ENCODE measurements at places on chromosomes 2 and 18.
A peak's percentile ranks its signal among the peaks of the same experiment; 100 is the strongest.

DNA sequence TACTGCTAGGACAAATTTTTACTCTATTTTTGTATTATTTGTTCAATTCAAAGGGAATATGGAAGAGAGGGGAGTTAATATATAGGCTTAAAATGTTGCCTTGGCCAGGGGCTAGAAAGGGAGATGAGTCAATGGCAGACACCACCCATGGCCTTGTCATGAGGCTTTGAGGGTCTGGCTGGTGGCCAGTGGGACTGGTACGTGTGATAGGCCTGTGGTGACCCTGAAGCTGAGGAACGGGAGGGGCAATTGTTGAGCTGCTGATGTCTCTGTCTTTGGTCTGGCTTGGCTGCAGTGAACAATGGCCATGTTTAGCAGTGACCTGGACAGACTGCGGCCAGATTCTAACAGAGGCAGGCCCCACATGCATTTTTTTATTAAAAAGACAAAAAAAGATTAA, 18.5 kb downstream of the GKN1 start:
- no peak for DNase-seq

GRCh38 chr2:64393383-64394010, 60.5 kb upstream of the LGALSL start:
- DNase-seq, result no peak

DNA sequence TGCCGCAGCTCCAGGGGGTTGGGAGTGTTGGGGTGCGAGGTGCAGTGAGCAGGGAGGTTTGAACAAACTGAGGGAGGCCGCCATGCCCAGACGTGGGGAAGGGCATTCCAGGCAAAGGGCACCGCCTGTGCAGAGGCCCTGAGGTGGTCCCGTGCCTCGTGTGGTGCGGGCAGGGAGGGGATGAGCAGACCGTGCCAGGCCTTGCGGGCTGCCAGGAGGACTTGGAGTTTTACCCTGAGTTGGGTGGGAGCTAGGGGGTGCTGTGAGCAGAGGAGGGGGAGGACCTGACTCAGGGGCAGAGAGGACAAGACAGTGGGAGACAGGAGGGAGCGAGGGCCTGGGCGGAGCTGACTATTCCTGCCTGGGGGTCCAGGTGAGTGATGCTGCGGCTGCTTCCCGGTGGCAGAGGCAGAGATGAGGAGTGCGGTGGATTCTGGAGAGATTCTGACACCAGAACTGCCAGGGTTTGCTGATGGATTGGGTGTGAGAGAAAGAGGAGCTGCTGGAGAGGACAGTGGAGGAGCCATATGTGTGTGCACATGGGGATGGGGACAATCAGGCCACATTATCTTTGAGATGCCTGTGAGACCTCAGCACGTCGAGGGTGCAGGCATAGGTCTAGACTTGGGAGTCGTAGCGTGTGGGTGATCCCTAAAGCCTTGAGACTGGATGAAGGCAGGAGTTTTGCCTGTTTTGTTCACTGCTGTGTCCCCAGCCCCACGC, 23.4 kb downstream of the ZAP70 start:
- DNase-seq, result no peak

GRCh38 chr2:159744363-159744762, 32.1 kb downstream of the MARCHF7 start:
- DNase-seq, result no peak

DNA sequence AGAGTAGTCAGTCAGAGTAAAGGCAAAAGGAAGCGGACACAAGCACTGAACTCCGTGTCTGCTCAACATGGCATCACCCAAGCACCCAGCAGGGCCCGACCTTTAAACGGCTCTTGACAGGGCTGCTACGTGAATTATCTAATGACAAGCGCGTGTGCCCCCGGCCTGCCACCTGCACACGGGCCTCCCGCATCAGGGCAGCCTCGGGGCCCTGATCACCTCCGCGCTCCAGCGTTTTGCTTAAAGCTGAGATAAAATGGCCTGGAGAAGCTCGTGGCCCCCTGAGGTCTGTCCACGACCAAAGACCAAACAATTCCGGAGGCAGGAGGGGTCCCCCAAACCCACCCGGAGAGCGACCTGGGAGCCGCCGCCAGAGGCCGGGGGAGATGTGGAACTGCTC, 376 bp downstream of the NDUFA10 start:
- peak; percentile 41 for DNase-seq

- DNase-seq, result no peak
These were observed 321.8 kb upstream of the SPRED2 start for GRCh38 chr2:65754219-65754618.

DNA sequence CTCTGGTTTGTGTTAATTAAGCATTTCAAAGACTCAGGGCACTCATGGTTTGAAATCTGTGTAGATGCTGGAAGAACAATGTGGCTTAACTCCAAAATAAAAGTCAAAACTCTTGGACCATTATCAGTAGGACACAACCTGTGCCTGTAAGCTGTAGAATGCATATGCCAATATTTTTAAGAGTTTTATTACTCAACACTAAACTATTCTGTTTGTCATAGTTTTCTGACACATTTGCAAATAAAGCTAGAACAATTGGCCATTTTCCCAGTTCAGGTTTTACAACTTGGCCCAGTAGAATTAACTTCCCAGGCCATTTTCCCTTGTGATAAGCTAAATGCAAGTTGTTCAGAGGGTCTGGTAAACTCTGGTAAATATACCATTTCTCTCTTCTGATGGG, 713.1 kb downstream of the CBLN2 start:
- DNase-seq, result no peak

DNA sequence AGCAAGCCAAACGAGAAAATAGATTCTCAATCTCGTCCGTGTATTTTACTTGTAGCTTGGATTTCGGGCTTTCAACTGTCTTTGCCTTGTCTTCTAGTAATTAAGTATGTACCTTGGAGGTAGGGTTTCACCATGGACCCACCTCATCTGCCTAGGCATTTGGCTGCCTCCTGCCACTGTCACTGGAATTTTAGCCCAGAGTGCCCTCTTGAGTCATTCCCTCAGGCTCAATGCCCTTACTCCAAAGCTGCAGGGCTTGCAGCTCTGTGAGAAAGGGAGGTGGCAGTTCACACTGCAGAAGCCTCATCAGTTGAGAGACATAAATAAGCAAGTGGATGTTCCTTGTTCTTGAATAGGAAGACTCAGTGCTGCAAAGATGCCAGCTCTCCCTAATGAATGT, 89.6 kb downstream of the VSNL1 start:
- DNase-seq, result no peak

- DNase-seq, result no peak
These were observed 292.5 kb downstream of the ALK start for GRCh38 chr2:29628862-29629261.

- DNase-seq, result no peak
These were observed 134.1 kb downstream of the SLC8A1 start for GRCh38 chr2:40317761-40318160.

GRCh38 chr2:3876685-3877084, 173.3 kb downstream of the DCDC2C start:
- DNase-seq, result no peak

- DNase-seq, result no peak
These were observed 141.0 kb downstream of the ARL4C start for GRCh38 chr2:234355808-234356365.

- DNase-seq, result peak; percentile 83
These were observed 3.9 kb downstream of the INPP4A start for GRCh38 chr2:98448441-98449145.

- no peak for DNase-seq
These were observed 63.0 kb downstream of the EIPR1 start for GRCh38 chr2:3314626-3315025.

DNA sequence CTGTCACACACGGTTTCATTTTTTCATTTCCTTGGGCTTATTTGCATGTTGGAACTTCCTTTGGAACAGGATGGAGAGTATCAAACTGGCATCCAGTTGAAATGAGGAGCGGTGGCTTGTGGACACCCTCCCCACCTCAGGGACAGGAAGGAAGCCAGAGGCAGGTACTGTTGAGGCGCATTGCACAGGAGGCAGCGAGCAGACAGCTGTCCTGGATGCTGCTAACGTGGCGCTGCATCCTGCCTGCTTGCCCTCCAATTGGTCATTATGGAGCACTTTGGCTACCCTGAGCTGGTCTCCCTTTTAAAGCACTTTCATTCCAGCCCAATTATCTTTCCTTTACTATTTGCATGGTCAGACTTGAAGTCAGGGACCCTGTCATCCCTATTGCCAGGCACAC, 80.7 kb upstream of the ITGA4 start:
- no peak for DNase-seq

GRCh38 chr18:27202741-27203140, 17.6 kb upstream of the CHST9 start:
- no peak for DNase-seq

DNA sequence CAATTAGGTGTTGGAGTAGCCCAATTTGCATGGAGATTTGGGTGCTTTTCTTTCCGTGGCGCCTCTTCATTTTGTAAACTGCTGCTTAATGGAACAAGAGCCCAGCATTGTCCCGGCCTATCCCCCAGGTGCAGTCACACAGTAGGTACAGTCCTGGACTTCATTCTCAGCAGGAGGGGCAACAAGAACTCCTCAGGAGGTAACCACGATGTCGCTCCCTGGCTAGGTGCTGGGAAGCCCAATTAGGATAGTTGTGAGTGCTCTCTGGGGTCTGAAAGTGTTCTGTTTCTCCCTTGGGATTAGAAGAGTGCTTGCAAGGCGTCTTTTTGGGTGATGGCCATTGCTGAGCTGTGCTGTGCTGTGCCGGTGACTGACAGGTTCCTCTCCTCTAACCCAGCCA, 53.8 kb downstream of the CABLES1 start:
- no peak for DNase-seq

DNA sequence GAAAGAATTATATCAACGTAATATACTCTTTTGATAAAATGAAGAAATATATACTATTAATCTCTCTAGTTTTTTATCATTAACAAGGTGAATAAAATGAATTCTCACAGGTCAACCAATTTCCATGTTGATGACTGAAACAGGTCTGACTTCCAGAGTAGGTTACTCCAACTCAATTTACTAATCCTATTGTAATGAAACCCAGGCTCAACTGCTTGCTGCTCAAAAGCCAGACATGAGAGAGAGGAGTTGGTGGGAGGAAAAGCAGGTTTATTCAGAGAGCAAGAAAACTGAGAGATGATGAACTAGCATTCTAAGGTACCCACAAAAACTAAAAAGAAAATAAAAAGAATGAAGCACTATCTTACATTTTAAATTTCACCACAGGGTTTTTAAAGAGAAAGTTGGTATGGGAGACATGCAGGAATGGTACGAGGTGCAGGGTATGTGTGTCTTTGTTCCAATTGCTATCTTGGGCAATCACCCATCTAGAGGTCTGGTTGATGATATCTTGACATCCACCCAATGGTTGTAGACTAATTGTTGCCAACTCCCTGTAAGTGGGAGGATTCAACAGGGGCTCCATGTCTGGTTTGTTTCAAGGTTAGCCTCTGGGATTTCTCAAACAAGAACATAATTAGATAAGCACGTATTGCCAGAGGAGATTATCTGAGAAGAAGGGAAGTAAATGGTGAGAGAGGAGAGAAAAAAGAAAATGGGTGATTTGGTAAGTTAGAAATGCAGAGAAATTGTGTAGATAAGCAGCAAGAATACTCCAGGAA, 471.4 kb upstream of the REG3G start:
- no peak for DNase-seq

- no peak for DNase-seq
These were observed 14.8 kb downstream of the STRN start for GRCh38 chr2:36951574-36951973.

DNA sequence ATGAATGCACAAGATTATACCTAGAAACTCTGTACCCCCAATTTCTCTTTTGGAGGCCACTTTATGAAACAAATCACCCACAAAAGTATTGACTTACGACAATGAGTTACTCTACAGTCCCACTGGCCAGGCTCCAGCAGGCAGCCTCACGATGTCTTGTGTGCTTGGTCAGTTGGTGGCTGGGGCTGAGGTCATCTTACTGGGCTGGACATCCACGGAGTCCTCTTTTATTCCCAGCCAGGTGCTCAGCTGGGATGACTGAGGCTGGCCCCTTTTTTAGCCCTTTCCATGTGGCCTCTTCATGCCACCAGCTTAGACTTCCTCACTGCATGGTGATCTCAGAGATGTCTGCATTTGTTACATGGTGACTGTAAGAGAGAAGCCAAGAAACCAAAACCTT, 8.9 kb upstream of the ID2 start:
- DNase-seq, result no peak

- no peak for DNase-seq
These were observed 601.0 kb upstream of the SLC39A10 start for GRCh38 chr2:195055996-195056395.

DNA sequence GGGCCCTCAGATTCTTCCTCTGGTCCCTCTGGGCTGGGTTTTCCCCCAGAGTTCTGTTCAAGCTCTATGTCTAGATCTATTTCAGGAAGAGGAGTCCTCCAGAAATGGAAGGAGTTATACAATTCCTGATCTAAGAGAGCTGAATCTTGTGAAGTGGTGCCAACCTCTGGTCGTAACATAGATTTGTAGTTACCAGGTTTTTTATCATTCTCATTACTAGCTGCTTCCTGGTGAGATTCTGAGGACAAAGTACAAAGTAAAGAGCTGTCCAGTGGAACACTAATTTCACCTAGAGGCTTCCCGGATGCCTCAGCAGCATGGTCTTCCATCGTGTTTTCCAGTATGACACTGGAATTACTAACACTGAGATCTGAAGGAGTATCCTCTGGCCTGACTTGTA, 44.1 kb downstream of the PPP4R1 start:
- no peak for DNase-seq

GRCh38 chr2:145617906-145618305, 1098.0 kb upstream of the ZEB2 start:
- no peak for DNase-seq

DNA sequence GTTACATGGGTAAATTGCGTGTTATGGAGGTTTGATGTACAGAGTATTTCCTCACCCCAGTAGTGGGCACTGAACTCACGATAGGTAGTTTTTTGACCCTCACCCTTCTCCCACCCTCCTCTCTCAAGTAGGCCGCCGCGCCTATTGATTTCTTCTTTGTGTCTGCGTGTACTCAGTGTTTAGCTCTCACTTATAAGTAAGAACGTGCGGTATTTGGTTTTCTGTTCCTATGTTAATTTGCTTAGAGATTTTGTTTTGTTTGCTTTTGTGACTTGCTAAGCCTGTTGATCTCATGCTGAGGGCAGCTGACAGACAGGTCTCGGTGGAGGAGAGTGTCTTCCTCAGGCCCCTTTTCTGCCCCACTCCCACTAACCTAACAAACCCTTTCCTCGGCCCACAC, 36.2 kb downstream of the ACOXL start:
- DNase-seq, result no peak

DNA sequence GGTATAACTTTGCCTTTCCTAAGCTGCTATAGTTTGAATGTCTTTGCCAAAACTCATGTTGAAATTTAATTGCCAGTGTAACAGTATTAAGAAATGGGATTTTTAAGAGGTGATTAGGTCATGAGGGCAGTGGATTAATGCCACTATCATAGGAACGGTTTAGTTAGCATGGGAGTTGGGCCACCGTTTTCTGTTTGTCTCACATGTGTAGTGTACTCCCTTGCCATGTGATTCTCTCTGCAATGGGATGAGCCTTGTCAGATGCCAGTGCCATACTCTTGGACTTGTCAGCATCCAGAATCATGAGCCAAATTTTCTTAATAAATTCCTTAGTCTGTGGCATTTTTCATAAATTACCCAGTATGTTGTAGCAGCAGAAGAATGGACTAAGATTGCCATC, 388.9 kb upstream of the RGPD4 start:
- no peak for DNase-seq

All from T-helper 2 cell (primary cell).